CD4-positive, alpha-beta T cell (primary cell): ENCODE measurements at places on chromosomes 4 and X.

DNA sequence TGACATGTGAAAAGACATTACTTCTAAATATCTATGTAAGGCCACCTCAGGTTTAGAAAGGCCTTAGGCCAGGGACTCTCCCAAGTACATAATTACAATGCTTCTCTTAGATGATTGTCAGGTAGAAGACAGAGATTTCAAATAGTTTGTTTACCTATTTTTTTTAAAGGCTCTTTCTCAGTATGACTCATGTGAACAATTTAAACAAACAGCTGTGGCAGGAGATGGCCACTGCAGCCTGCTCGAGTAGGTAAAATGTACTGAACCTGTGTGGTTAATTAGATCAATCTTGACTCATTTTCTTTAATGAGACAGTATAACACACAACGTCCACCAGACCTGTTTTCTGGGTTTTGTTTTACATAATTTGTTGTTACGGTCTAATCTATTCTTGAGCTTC, 50.2 kb downstream of the LEF1 start:
- no peak for DNase-seq

- no peak for DNase-seq
Measured at GRCh38 chrX:124476562-124476961, 130.2 kb downstream of the SH2D1A start.

GRCh38 chrX:154734061-154734781, 16.7 kb downstream of the GAB3 start:
- peak; percentile 47 for DNase-seq

DNA sequence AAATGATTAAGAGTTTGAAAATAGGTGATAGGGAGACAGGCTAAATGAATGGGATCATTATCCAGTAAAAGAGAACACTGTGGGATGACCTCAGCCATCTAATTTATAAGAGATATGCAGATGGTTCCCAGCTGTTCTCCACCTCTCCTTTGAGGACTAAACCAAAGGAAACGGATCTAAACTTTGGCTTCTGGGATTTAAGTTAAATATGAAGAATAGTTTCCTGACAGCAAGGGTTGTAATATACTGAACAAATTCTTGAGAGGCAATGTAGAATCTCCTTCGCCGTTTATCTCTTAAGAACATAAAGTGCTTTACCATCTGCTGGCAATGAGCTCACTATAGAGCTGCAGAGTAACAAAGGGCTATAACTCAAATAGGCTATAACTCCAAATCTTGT, 35.4 kb upstream of the HPGDS start:
- DNase-seq = no peak

DNA sequence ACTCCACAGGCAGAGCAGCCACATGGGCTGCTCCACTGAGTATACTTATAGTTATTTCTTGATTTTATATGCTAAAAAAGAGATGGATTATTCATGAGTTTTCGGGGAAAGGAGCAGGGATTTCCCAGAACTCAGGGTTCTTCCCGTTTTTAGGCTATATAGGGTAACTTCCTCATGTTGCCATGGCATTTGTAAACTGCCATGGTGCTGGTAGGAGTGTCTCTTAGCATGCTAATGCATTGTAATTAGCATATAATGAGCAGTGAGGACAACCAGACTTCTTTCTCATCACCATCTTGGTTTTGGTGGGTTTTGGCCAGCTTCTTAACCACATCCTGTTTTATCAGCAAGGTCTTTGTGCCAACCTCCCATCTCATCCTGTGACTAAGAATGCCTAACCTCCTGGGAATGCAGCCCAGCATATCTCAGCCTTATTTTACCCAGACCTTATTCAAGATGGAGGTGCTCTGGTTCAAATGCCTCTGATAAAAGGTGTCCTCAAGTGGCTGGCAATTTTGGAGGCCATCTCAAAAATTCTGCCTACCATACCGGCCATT, 213.0 kb upstream of the VEGFC start:
- DNase-seq = no peak

DNA sequence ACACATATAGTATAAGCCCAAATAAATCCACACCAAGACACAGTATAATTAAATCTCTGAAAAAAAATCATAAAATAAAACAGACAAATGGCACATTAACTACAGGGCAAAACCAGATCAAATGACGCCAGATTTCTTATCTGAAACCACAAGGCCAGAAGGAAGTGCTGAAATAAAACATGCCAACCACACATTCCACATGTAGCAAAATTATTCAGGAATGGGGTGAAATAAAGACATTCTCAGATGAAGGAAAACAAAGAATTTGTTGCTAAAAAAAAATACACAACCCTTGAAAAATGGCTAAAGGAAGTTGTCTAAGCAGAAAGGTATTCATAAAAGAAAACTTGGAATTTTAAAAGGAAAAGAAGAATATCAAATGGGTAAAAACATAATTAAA, 4.5 kb upstream of the DCAF12L1 start:
- no peak for DNase-seq

GRCh38 chr4:41067369-41067768, 147.0 kb downstream of the APBB2 start:
- DNase-seq = no peak

- no peak for DNase-seq
Measured at GRCh38 chrX:49237060-49237459, 1.8 kb downstream of the CCDC22 start.

- DNase-seq = no peak
Measured at GRCh38 chr4:18664171-18664570, 642.6 kb upstream of the LCORL start.

- DNase-seq = no peak
Measured at GRCh38 chrX:25663701-25664100, 474.4 kb upstream of the MAGEB18 start.

GRCh38 chr4:81684352-81684751, 212.6 kb upstream of the RASGEF1B start:
- DNase-seq = no peak

DNA sequence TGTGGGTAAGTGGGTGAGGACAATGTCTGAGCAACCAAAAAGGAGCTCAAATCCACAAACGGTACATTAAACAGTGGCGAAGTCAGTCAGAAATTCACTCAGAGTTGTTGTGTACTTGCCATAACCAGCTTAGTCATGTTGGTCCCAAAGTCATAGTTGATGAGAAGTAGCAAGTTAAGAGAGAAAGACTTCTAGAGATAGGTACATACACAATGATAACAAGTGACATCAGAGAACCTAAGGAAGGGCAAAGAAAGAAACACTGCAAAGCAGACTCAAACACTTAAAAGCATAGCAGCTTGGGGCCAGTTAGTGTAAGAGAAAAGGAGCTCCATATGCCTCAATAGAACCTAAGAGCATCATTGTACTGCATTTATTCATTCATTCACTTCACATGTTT, 30.2 kb downstream of the DYNLT3 start:
- DNase-seq = no peak

DNA sequence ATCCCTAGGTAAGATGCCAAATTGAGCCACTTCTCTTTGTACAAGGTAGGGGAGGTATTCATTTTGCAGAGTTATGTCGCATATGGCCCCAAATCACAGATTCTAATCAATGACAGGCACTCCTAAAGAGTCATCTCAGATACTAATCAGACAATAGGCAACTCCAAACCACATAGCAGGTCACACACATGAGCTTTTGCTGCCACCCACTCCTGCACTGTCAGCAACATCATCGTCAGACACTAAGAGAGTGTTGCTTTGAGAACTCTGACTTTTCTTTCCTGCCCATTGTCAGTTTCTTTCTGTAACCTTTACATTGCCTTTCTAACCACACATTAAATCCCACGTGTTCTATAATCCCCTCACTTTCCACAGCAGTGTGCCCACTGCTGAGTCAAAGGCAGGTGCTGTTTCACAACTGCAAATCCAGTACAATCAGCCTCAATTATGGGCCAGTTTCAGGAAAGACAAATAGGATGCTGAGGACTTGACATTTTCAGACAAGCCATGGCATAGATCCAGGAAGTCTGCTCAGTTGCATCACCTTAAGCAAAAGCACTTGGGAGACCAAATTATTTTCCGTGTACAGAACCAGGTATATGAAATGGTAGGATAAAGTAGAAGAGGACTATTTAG, 23.5 kb downstream of the TMEM31 start:
- DNase-seq = no peak

- no peak for DNase-seq
Measured at GRCh38 chr4:173666-174314, 49.5 kb downstream of the ZNF718 start.

- no peak for DNase-seq
Measured at GRCh38 chrX:129188231-129188630, 335.1 kb downstream of the SMARCA1 start.

DNA sequence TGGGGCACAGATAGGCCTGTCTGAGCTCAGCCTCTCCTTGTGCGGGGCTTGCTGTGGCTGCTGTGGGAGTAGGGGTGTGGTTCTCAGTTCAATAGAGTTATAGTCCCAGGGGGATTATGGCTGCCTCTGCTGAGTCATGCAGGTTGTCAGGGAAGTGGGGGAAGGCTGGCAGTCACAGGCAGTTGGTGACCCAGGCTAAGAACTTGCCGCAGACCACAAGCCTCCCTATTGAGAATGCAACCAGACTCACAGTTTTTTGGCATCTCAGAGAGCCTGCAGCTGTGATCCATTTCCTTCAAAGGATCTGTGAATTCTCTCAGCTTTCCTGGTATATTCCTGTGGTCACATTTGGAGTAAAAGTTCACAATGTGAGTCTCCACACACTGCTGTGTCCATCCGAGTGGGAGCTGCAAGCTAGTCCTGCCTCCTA, 364.9 kb downstream of the ZNF674 start:
- no peak for DNase-seq

- DNase-seq = no peak
Measured at GRCh38 chrX:2677764-2678163, 13.3 kb upstream of the CD99 start.

DNA sequence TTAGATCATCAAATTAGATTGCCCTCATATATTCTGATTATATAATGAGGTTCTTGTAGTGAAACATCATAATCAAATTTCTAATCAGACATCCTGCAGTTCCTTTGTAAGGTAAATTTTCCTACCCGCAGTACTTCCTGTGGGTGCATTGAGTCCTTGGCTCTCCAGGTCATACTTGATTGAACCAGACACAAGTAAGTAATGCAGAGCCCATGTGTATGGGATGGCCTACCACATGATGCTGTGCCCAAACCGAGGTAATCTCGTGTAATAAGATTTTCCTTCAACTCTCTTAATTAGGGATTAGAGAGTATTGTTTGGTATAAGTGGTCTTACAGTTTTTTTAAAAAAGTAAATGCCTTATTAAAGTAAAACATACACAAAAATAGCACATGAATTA, 1841.8 kb downstream of the PCDH7 start:
- DNase-seq = no peak
